ENCODE measurements at places on chromosomes 4 and X.
A peak's percentile ranks its signal among the peaks of the same experiment; 100 is the strongest.

GRCh38 chrX:153379971-153380581 is 21.1 kb downstream of the PNMA6E start:
- DNase-seq = no peak

DNA sequence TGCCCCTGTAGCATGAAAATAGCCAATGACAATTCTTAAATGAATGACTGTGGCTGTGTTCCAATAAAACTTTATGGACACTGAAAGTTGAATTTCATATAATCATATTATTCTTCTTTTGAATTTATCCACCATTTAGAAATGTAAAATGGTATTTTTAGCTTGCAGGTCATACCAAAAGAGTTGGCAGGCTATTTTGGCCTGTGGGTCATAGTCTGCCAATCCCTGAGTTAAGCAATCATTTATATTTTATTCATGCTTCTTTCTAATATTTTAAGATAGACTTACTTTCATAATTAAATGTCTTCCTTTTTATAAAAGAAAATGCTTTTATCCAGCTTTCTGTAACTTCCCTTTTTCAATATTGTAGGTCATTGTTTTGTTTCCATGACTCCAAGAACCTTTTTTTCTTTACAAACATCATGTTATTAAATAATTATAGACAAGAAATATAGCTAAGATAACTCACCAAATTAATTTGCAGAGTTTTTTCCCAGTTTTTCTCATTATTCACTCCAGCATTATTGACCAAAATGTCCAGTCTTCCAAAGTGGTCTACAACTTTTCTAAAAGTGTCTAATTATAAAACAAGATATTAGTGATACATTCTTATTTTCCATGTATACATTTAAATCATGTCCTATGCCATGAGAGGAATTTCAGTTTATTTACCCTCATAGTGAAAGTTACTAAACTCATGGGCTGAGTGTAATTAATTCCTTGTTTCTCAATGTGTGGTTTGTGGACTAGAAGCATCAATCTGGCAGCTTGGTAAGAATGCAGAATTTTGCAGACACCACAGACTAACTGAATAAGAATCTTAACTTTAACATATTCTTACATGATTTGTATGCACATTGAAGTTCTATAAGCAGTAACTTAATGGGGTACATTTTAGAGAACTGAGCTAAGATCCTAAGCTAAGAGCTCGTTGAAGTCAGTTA is 4.5 kb downstream of the HPGD start:
- DNase-seq = no peak

DNA sequence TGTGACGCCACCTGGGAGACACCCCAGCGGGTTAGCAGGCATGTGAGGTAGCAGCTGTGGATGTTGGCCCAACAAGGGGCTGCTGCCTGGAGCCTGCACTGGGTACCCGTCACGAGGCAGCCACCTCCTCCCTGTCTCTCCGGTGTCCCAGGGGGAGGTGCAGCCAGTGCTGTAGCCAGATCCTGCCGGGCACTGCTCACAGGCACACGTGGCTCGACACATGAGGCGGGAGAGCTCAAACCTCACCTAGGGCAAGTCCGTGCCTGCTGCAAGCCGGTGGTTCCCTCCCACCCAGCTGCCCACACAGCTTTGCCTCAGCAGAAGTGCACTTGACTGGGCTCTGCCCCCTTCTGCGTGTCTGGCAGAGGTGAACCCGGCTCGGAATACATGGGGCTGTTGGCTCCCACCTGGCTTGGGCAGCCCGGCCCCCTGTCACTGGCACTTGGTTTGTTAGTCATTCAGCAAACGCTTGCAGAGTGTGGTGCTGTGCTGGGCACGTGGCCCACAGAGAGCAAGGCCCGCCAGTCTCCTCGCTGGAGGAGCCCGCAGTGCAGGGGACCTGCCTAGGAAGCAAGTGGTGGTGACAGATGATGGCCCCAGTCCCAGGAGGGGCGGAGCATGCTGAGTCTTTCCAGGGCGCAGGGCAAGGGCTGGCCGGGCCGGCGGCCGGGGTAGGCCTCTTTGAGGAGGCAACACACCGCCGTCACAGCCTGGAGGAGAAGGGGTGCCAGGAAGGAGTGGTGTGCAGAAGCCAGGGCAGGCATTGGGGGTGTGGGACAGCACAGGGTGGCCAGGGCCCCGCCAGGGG is 10.1 kb upstream of the SH3TC1 start:
- DNase-seq = no peak

- peak; percentile 10 for DNase-seq
These were observed 87.0 kb upstream of the RPL34 start for GRCh38 chr4:108533245-108533844.

GRCh38 chrX:18354369-18355223 is at the start of gene SCML2:
SCML2 (minus strand) TSS chrX:18354688; CDS start chrX:18334071, 20,617 bp downstream.
- DNase-seq = peak; percentile 36

Data from CD4-positive, alpha-beta T cell treated with Interleukin-6 for 4 hours (primary cell).